ENCODE measurements at places on chromosomes 11 and 22.

DNA sequence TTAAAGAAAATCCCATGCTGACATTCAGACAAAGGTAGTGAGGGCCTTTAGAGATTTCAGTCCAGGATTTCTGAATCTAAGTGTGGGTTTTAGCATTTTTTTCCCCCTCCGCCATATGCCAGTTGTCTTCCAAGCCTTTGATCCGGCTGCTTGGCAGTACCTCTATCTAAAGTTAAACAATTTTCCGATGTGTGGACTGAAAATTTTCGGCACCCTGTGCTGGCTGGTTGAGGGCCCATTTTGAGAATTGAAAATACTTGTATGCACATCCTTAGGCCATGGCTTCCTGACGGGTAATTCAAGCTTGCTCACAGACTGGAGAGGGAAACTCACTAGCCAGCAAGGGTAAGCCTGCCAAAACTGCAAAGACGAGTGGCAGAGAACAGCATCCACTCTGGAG lies 131.9 kb upstream of the NARS2 start:
- DNase-seq, result no peak

- DNase-seq, result no peak
These were observed 1.7 kb downstream of the HPX start for GRCh38 chr11:6438979-6439571.

GRCh38 chr22:20526628-20527355 lies 19.4 kb downstream of the MED15 start:
- no peak for DNase-seq

- no peak for DNase-seq
These were observed 22.5 kb downstream of the PISD start for GRCh38 chr22:31639436-31640039.

- no peak for DNase-seq
These were observed 106.6 kb downstream of the EMSY start for GRCh38 chr11:76551400-76551799.

- no peak for DNase-seq
These were observed 1068.8 kb downstream of the DLG2 start for GRCh38 chr11:84558085-84558905.

DNA sequence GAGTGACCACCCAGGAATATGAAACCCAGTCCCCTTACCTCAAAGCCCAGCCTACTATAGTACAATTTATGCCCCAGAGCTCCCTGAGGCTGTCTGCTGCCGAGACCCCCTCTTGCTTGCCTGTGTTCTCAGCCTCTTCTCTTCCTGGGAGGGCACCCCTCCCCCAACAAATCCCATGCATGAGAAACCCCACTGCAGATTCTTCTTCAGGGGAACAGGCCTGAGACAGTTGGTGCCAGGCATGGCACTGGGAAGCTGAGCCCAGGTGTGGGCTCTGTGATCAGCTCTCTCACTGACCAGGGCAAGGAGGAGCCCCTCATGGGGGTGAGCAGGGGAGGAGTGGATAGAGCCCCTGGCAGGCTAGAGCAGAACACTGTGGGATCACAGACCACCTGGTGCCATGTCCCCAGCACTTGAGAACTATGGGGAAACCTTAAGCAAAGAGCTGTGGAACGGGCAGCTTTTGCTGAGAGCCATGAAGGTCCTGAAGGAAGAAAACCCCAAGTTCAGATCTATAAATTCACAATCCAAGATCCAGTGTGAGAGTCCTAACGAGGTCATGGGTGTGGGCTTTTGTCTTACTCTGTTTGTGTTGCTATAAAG lies 46.5 kb upstream of the TH start:
- DNase-seq, result no peak

DNA sequence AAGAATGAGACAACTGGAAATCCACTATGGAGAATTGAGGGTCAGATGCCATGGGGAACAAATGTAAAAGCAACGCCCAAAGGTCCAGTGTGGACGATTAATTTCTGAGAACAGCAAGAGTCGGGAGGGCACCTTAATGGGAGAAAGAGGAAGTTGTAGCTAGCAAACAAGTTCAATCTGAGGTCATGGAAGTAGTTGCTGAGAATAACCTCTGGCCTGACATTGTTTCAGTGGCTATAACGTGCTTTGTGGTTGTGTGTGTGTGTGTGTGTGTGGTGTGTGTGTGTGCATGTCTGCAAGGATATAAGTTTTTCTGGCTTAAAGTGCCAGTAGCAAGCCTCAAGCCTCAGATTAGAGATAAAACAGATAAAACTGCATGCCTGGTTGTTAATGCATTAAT lies 1630.1 kb upstream of the TENM4 start:
- DNase-seq, result no peak

DNA sequence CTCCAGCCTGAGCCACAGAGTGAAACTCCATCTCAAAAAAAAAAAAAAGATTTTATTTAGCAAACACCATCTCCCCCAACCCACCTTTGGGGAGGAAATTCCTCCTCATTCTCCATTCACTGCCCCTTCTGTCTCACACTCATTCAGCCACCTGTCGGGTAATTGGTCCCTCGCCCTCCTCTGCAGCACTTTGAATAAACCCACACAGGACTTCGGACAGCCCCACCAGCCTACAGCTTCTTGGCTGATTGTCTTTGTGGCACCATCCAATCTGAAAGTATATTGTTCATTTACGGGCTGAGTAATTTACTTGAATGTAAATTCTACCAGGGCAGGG lies 7.5 kb upstream of the GGA1 start:
- no peak for DNase-seq

DNA sequence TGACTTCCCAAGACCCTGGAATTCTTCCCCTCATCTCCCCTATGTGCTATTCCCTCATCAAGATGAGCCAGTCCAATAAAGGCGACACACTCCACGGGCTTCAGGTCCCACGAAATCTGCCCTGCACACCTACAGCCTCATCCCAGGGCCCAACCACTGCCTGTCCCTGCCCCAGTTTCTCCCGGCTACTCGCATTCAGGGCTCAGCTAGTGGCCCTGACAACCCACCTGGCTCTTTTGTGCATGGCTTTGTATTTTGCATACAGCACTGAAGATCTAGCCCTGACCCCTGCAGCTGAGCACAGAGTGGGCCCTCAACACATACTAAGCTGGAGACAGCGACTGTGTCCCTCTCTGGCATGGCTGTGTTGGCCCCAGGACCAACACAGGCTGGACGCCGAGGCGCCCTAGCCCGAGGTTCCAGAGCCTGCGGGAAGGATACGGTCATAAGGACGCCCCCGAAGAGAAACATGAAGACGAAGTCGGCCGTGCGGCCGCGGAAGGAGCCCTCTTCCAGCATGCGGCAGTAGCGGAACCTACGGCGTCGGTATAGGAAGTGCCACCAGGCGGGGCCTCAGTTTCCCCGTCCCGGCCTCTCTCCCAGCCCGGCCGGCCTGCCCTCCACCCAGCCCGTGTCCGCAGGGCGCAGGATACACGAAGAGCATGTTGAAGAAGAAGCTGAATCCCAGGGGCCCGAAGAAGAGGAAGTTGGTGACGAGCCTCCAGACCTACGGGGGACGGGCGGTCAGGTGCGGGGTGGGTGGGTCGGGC lies 710 bp downstream of the DERL3 start:
- DNase-seq, result no peak

DNA sequence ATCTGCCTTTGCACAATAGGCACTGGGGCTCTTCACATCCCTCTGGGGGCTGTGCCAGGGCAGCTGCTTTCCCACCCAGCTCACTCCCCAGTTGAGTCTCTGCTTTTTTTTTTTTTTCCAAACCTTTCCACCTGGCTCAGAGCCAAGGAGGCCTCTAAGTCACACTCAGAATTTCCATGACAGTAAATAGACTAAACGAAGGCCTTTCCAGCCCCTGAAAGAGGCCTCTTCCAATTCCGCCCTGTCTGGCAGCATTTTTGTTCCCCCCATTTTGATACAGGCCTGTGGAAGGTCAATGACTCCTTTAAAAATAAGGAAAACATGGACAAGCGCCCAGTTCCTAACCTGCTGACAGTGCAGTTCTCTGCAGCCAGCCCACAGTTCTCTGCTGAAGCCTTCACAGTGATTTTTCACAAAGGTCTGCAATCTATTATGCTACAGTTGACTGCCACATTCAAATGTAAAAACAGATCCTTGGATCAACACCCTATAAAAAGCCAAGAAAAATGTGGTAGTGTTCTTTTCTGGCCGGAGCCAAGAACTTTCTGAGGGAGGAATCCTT lies 107.5 kb upstream of the SESN3 start:
- no peak for DNase-seq

GRCh38 chr11:6427516-6427915 lies 8.6 kb upstream of the APBB1 start:
- DNase-seq, result no peak

DNA sequence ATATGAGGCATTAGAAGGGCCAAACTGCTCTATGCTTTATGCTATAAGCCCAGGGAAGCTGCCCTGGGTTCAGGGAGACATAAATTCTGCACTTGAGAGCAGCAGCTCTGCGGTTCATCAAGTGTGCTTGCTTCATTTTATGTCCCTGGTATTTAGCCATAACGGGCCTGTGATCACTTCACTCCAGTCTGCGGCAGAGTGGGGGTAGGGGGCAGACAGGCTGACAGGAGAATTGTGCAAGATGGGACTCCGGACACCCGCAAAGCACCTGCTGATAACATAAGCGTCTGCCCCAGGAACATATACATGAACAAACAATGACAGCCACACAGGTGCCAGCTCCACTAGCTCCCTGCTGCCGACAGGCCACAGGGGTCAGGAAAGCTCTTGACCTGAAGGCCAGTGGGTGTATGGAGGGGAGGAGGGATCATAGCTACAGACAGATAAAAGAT lies 56.1 kb downstream of the SMCO4 start:
- no peak for DNase-seq

DNA sequence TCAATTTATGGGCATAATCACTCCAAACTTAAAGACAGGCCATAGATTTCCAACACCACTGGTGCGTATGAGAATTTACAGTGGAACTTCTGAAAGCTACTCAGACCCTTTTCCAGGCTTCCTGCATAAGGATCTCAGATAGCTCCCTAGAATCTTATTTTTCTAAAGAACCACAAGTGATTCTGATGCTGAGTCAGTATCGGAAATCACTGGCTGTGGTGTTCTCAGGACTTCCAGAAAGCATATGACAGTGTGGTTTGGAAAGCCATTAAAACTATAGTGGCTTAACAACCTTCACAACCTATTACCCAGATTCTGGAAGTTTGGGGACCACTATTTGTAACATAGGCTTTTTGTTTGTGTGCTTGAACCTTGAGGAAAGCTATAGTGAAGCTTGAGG lies 756.0 kb downstream of the DLG2 start:
- no peak for DNase-seq

DNA sequence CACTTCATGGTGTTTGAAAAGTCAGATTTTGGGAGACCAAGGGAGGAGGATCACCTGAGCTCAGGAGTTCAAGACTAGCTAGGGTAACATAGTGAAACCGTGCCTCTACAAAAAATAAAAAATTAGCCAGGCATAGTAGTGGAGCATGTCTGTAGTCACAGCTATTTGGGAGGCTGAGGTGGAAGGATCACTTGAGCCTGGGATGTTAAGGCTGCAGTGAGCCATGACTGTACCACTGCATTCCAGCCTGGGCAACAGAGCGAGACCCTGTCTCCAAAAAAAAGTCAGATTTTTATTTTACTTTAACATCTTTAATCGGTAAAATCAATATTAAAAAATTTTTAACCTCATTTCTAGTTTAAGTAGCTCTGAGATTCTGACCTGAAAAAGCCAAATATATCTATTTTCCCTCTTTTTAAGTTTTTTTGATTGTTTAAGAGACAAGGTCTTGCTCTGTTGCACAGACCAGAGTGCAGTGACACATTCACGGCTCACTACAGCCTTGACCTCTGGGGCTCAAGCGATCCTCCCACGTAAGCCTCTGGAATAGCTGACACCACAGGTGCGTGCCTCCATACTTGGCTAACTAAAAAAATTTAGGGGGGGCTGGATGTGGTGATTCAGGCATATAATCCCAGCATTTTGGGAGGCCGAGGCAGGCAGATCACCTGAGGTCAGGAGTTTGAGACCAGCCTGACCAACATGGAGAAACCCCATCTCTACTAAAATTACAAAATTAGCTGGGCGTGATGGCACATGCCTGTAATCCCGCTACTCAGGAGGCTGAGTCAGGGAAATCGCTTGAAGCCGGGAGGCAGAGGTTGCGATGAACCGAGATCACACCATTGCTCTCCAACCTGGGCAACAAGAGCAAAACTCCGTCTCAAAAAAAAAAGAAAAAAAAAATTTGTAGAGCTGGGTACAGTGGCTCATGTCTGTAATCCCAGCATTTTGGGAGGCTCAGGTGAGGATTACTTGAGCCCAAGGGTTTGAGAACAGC lies 48.4 kb downstream of the SFI1 start:
- no peak for DNase-seq
